ENCODE measurements at places on chromosomes 4 and X.

DNA sequence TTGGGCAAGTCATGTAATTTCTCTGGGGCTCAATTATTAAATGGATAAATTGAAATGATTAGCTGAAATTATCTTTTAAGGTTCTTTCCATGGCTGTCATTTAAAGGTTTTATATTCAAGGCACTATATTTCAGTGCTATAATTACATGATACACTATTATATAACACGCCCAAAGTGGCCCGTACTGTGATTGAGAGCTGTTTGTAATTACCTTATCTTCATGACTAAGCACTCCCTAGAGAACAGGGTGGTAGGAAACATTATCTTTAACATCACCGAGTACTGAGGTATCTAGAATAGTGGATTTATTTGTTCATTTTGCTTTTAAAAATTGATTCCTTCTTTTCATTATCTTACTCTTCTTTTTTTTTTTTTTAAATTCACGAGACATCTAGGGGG lies 79.0 kb downstream of the DIAPH2 start:
- DNase-seq: no peak

- no peak for DNase-seq
Observed at GRCh38 chr4:67700116-67700737, 728 bp downstream of the UBA6 start.

DNA sequence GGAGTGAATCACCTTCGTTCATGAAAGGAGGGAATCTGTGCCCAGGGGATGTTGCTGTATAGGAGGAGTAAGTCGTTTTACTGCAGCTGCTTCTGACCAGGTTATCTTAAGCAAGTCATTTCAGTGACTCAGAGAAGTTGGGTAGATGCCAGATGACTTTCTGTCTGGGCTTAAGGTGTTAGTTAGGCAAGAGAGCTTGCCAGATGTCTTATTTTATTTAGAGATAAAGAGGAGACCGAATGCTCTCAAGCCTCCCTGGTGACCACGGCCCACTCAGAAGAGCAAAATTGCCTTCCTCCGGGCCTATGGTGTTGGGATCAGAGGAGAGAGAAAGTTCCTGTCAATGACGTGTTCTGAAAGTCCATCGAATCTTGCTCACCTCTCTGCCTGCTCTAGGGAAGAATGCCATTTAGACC lies 16.3 kb upstream of the ZNF827 start:
- peak; percentile 57 for DNase-seq

DNA sequence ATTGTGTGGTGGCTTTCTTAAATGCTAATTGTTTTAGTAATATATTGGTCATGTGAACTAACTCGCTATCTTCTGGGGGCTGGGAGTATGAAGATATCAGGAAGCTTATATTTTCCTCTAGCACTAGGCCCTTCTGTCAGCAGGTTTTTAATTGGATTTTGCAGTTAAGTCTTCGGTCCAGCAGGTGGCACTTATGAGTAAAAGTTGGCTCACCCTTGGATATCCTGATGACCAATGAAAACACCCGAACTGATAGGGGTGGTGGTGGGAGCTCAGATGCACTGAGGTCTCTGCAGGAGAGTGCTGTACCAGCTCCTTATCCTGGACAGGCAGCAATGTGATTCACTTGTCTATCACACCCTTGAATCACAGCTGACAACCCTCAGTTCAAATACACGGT lies 1365.8 kb upstream of the DIAPH2 start:
- DNase-seq: no peak

DNA sequence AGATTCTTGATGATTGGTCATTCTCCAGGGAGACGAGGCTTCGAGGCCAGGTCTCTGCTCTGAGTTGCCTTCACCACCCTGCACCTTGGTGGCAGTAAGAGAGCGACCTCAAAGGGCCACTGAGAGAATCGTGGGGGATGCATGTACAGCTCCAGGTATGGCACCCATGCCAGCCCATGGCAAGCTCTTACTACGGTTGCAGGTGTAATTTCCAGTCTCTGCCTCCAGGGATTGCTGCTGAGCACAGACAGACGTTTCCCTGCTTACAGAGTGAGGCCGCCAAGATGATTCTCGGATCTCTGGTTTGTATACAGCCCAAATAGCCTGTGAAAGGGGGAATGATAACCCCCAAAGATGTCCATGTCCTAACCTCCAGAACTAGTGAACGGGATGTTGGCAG lies 16.3 kb upstream of the DRD5 start:
- no peak for DNase-seq

Measured in pulmonary artery endothelial cell (primary cell).